NCI-H1105 treated with DMSO at 0.1 percent for 48 hours (cell line): ENCODE measurements at places on chromosomes 12 and 14.
A peak's percentile ranks its signal among the peaks of the same experiment; 100 is the strongest.

DNA sequence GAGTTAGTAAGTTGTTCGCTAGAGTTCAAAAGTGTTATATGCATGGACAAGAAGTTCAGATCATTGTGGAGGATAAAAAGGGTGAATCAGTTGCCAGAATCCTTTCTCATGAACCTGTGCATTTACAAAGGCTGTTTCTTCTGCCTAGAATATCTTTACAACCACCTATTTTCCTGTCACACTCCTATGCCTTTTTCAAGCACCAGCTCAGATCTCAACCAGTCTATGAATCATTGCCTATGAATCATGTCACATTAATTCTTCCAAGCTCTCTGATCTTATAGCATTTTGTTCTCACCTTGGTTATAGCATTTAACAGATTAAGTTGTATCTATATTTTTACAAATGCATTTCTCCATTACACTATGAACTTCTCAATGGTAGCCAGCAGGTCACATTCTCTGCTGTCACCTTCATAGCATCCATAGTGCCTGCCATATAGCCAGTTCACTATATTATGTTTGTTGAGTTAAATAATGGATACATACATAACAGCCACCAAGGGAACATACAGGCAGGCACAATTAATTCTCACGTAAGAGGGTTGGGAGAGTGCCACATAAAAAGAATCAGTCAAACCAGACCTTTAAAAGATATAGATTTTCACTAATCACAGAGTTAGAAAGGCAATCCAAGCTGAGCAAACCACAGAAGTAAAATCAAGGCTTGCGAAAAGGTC, 573.0 kb downstream of the FOXG1 start:
- DNase-seq: no peak

GRCh38 chr14:97331058-97331457, 533.9 kb downstream of the VRK1 start:
- DNase-seq: no peak

DNA sequence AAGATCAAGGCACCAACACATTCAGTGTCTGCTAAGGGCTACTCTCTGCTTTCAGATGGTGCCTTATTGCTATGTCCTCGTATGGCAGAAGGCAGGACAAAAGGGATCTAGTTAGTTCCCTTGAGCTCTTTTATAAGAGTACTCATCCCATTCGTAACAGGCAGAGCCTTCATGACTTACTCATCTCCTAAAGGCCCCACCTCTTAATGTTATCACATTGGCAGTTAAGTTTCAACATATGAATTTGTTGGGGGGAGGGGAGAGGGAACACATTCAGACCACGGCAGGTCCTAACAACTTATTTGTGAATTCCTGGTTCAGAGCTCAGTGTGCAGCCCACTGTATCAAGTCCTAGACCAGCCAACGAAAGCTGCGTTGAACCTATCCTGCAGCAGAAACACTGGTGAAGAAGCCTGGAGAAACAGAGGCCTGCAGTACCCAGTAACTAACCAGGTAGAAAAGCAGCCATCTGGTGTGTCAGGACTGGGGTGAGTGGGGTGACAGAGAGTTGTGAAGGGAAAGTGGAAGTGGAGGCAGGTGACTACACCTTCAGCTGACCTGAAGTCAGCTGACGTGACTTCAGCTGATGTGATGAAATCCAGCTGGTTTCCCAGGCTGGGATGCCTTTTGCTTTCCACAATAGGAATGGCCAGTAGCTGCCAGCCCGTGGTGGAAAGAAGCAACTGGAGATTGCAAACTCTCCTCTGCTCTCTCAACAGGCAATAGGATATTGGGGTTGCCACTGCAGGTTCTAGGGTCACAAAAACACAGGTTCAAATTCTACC, 101.6 kb upstream of the PLXNC1 start:
- DNase-seq: no peak

DNA sequence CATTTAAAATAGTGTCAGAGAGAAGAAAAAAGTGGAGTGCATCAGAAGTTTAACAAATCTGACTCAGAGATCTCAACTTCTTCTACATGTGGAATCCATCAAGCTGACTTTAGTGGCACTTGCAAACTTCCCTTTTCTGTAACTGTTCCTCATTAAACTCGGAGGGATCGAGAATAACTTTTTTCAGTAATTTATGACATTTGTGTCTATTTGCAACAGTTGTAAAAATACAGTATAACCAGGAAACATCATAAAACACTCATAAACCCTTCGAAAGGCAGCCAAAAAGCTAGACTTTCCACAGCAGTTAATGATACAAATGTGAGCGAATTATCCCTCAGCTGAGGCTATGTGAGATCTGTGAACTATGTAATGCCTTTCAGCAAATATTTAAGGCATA, 1936.8 kb upstream of the SEL1L start:
- DNase-seq: no peak

DNA sequence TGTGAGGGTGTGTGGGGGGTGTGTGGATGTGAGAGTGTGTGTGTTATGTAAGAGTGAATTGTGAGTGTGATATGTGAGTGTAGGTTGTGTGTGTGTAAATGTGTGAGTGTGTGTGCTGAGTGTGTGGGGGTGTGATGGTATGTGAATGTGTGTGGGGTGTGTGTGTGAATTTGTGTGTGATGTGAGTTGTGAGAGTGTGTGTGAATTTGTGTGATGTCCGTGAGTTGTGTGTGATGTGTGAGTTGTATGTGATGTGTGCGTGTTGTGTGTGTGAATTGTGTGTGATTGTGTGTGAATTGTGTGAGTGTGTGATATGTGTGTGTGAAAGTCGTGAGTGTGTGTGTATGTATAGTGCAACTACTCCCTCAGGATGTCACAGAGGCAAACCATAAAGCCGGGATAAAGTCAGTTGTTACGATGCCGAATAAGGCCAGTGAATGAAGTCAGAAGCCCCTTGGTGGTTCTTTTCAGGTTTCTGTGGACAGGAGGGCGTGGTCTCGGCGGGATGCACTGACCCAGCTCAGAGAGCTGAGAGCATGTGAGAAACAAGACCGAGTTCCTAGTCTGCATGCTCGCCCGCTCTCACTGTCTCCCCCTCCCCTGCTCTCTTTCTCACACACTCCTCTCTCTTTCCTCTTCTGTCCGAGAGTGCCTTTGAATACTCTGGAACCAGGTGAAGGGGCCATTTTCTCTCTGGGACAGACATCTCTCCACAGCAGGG, 71.8 kb upstream of the MAX start:
- DNase-seq: no peak

GRCh38 chr12:41652981-41653380, 464.9 kb downstream of the PDZRN4 start:
- DNase-seq: no peak

- peak; percentile 28 for DNase-seq
Measured at GRCh38 chr12:30548203-30548602, 147.5 kb downstream of the IPO8 start.

DNA sequence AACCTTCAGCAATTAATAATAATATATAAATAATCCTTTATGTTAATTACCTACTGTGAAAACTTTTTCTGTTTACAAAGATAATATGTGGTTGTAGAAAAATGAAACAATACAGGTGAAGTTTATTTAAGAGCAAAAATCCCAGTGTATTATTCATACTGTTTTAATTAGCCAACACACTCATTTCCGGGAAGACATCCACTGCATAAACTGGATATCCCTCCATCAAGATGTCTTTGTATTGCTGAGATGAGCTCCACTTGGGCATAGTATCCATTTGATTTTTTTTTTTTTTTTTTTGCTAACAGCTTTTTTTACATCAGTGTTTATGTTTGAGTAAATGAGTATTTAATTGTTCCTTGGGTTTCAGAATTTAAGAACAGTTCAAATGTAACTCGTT, 13.7 kb upstream of the DERA start:
- no peak for DNase-seq

DNA sequence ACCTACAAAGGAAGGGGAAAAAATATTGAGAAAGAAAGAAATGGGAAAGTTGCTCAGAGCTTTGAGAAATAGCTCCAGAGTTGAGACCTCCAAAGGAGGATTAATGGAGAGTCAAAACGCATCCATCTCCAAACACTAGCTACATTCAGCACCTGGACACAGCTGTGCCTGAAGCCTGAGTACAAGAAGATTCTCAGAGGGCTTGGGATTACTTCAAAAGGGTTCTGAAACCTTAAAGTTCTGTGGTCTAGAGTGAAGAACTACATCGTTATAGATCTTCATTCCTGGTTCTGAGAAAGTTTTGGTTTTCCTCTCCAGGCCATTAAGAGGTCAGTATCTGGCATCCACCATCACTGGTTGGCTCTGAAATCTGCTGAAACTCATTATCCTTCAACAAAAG, 10.5 kb upstream of the TMED10 start:
- DNase-seq: no peak

DNA sequence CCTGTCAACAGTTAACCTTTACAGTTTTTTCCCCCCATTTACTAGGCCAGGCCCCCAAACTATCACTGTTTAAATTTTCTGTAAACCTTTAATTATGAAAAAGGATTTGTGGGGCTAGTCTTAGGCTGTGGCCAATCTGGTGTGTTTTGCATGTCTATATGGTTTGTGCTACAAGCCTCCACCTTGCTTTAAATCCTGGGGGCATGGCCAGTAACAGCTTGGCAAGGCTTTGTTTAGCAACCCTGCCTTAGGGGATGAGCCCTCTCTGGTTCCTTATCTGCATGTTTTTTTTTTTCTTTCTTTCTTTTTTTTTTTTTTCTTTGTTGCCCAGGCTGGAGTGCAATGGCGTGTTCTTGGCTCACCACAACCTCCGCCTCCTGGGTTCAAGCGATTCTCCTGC, 102.7 kb downstream of the KCNMB4 start:
- DNase-seq: no peak

- no peak for DNase-seq
Measured at GRCh38 chr14:104346608-104347007, 208.2 kb downstream of the KIF26A start.

GRCh38 chr12:64240781-64241180, 18.7 kb upstream of the KICS2 start:
- no peak for DNase-seq

GRCh38 chr12:57893431-57894353, 47.2 kb upstream of the CTDSP2 start:
- no peak for DNase-seq

DNA sequence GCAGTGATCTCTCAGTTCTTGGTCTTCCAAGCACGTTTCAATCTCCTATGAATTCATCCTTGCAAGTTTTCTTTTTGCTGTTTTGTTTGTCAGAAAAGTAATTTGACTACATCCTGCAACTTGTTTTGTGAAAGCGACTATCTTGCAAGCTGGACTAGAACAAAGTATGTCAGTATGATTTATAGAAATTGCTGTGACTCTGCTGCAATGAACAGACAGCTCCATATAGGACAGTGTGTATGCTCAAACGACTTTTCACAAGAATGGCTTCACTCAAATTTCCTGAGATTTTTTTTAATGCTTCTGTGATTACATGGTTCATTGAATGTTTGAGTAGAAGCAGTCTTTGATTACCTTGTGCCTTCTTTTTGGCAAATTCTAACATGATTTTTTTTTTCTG, 123.5 kb upstream of the TRHDE start:
- DNase-seq: peak; percentile 44

DNA sequence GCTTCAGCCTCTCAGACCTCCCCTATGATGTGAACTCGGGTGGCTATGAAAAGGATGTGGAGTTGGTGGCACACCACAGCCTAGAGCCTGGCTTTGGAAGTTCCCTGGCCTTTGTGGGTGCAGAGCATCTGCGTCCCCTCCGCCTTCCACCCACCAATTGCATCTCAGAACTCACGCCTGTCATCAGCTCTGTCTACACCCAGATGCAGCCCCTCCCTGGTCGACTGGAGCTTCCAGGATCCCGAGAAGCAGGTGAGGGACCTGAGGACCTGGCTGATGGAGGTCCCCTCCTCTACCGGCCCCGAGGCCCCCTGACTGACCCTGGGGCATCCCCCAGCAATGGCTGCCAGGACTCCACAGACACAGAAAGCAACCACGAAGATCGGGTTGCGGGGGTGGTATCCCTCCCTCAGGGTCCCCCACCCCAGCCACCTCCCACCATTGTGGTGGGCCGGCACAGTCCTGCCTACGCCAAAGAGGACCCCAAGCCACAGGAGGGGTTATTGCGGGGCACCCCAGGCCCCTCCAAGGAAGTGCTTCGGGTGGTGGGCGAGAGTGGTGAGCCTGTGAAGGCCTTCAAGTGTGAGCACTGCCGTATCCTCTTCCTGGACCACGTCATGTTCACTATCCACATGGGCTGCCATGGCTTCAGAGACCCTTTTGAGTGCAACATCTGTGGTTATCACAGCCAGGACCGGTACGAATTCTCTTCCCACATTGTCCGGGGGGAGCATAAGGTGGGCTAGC, 7.0 kb upstream of the RPS26 start:
- no peak for DNase-seq

DNA sequence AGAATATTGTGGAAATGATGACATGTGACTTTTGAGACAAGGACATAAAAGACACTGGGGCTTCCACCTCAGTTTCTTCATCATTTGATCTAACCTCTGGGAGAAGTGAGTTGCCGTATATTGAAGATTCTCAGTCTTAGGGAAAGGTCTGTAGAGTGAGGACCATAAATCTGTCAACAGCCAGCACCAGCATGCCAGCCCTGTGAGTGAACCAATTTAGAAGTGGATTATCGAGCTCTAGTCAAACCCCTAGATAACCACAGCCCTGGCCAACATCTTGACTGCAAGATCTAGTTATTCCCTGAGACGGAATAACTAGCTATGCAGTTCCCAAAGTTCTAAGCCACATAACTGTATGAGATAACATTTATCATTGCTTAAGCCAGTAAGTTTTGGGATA, 108.8 kb upstream of the PTPRR start:
- DNase-seq: no peak

- DNase-seq: peak; percentile 80
Measured at GRCh38 chr14:61257469-61258057, 23.6 kb downstream of the TMEM30B start.

DNA sequence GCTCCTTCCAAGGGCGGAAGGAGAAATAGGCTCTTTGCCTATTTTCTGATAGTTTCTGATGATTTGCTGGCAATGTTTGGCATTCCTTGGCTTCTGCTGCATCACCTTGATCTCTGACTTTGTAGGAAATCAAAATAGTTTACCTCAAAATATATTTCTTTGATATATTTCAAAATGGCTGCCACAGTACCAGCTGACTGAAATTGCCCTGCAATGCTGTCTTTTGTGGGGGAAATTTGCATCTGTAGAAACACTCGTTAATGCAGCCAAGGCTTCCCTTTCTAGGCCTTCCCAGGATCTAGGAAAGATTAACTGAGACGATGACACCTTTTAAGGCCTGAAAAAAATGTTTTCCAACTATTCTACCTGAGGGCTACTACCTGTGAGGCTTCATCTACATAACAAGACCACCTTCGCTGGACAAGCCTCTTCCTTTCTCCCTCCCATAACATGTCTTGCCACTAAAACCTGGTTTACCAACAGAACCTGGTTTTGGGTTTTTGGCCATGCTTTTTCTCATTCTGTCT, 212.8 kb upstream of the SSTR1 start:
- no peak for DNase-seq

- DNase-seq: no peak
Measured at GRCh38 chr12:46998811-46999368, 80.5 kb upstream of the PCED1B start.
